ENCODE measurements at places on chromosomes 3 and 15.

DNA sequence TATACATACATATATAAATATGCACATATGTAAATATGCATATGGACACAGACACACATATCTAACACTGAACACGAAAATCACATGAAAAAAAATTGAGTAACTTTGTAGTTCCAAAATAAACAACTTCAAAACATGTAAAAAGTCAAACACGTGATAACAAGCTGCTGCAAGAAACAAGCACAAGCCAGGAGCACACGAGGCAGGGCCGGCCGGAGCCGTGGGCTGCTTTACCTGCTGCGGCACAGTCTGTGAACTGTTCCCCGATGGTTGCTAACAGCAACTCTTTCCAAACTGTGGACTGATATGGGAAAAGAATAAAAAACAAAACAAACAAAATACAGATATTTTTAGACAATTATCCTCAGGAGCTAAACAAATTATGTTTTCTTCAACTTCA lies 31.6 kb downstream of the EIF4E3 start:
- DNase-seq: no peak

DNA sequence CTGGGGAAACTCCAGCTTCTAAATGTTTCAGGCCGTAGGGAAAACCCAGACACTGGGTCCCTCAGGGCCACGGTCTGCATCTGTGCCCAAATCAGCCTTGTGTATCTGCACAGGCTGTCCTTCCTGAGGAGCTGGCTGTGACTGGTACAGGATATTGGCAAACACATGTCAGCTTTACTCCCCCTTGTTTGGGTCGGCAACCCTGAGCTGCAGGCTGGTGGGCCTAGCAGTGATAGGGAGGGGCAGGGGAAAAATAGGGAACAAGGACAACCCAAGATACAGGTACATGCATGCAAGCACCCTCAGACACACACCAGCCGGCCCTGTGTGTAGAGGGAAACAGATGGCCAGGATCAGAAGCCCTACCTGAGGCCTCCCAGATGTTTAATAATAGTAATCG lies 28.7 kb upstream of the HCN4 start:
- DNase-seq: no peak

DNA sequence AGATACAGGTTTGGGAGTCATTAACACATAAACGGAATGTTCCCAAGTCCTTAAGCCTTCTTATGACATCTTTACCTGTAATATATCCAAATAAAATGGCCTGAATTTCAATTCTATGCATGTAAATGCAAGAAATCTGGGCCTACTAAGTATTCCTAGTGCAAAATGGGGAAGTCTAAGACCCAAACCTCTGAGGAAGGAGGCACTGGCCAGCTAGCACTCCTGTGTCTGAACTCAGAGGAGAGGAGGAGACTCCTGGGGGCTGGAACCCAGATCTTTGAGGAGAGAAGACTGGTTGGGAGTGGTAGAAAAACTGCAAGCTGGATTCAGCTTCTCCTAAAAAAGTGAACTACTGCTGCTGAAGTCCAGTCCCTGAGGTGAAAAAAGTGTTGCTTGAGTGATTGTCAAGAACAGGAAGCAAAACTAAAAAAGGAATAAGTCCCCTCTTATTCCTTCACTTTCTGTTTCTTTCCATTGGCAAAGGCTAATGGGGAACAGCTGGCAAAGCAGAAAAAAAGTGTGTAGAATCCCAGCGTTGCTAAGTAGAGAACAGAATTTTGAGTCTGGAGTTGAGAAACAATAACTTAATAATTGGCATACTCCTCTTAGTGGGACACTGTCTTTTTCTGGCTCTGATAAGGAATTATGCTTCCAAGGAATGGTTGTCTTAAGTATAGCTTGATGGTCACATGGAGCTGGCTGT lies 54.8 kb upstream of the ATP2C1 start:
- DNase-seq: no peak

DNA sequence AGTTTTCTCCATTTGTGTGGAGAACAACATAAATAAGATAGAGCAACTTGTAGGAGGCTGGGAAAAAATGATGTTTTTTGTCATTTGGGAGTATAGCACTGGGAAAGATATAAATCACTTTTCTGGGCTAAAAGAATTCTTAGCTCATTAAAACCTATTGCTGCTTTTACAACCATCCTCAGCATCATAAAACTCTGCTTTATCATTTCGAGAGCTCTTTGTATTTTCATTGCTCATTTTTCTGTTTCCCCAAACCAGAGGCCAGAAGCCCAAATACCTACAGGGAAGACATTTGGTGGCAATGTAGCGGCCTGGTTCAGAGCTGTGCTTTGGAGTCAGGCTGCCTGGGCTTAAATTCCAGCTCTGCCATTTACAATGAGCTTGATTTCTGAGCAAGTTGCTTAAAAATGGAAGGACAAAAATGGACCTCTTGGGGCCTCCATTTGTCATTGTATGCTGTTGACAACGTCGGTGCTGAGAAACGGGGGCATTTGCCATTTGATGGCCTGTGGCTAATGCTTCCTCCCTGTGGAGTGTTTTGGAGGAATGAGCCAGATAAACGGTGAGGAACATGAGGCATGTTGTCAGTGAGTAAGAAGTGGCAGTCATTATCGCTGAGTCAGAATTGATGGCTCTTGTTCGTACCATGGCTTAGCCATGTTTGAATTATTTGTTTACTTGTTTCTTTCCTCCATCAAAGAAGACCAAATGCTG lies 260.0 kb downstream of the EBLN2 start:
- DNase-seq: no peak

GRCh38 chr3:140686128-140686527 lies 8.3 kb downstream of the TRIM42 start:
- no peak for DNase-seq

GRCh38 chr3:98784666-98785600 lies 21.8 kb downstream of the ST3GAL6 start:
- no peak for DNase-seq

GRCh38 chr15:78850941-78851755 lies 21.5 kb upstream of the MORF4L1 start:
- no peak for DNase-seq

DNA sequence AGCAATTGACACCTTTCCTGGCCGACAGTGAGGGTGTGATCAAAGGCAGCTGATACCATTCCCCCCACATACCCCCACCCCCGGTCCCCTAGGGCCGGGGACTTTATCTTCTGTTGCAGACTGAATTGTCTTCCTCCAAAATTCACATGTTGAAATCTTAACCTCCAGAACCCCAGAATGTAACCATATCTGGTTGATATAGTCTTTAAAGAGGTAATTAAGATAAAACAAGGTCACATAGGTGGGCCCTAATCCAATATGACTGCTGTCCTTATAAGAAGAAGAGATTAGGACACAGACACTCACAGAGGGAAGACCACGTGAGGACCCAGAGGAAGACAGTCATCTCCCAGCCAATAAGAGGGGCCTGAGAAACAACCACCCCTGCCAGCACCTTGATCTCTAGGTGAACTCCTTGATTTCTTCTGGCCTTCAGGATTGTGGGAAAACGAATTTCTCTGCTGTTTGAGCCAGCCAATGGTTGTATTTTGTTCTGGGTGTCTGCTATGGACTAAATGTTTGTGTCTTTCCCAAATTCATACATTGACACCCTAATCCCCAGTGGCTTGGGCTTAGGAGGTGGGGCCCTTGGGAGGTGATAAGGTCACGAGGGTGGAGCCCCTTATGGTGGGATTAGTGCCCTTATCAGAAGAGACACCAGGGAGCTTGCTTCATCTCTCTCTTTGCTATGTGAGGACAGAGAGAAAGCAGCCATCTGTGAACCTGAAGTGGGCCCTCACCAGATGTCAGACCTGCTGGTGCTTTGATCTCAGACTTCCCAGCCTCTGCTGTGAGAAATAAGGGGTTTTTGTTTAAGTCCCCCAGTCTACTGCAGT lies 144.0 kb downstream of the CHSY1 start:
- DNase-seq: no peak

DNA sequence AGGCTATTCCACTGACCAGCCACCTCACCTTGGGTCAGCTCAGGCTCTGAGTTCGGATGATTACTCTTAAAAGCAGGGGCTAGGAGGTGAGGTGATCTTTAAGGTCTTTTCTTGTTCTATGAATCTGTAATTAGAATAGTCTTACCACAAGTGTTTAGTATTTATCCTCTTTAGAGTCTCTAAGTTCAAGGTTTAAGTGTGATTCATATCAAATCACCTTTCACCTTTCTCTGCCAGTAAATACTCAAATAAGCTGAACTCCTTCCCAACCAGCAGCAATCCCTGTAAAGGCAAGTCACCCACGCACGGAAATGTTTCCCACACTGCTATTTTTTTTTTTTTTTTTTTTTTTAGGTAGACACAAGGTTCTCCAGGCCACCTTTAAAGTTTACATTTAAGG lies 14.5 kb upstream of the TMEM44 start:
- DNase-seq: no peak

GRCh38 chr3:173255555-173255954 lies 114.5 kb upstream of the SPATA16 start:
- DNase-seq: no peak

DNA sequence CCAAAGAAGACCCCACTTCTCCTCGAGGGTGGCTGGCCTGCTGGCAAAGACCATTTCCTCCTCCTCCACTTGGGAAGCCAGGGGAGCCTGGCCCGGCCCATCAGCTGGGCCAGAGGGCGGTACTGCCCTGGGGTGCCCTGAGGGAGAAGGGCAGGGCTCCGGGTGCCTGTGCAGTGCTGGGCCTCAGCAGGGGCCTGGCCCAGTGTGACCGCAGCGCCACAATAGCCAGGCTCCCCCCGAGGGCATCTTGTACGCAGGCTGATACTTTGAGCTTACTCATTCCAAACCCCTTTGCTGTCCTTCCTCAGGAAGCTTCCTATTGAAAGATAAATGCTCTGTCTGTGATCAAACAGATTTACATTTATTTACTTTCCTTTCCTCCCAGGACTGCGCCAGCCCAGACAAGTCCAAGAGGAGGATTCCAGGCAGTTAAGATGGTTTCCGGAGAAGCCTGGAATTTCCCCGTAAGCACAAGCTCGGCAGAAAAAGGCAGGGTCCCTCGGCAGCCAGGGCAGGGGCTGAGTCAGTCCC lies 240.1 kb downstream of the XXYLT1 start:
- no peak for DNase-seq

DNA sequence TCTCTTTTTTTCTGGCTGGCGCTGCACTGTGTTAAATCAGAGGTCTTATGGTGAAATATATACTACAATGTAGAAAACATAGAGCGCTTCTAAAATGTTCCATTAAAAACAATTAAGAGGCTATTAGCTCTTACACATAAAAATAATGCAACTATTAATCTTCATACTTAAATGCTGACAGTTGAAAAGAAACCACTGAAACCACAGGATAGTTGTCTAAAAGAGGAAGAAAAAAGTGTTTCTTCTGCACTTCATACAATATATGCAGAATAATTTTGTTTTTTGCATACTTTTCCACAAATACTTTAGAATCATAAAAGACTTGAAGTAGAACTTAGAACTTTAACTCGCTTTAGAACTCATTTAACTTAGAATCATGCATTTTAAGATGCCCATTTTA lies 170.5 kb downstream of the PYDC2 start:
- no peak for DNase-seq

DNA sequence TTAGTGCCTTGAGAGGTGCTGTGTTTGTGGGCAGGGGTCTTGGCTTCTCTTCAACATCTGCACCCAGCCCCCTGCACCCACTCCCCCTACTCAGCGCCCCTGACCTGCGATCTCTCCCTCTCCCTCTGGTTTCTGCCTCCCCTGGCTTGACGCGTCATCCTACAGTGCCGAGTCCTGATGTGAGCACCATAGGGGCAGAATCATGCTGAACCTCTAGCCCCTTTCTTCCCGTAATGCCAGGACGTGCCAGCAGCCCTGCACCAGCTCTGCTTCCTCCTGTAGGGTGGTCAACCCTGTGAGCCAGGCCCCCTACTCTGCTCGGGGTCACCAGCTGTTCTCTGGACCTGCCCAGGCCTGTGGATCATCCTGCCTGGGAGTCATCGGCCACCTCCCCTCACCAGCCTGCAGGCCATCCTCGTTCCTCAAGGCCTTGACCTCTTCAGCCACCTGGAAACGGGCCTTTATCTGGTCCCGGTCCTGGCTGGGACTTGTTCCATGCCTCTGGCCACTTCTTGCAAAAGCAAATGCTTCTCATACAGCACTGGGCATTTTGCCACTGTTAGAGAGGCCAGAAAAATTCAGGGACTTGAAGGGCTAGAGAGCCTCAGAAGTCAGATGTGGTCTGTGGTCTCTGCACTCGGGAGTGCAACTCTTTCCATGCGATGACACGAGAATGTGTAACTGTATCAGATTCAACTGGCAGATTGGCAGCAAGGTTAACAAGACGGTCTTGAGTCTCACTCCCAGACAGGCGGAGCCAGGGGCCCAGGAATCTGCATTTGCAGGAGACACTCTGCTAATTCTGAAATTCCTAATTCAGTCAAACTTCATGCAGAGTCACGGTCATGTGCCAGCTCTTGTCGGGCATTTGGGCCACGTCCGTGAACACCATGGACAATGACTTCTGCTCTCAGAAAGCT lies 16.7 kb upstream of the KLF15 start:
- DNase-seq: no peak

DNA sequence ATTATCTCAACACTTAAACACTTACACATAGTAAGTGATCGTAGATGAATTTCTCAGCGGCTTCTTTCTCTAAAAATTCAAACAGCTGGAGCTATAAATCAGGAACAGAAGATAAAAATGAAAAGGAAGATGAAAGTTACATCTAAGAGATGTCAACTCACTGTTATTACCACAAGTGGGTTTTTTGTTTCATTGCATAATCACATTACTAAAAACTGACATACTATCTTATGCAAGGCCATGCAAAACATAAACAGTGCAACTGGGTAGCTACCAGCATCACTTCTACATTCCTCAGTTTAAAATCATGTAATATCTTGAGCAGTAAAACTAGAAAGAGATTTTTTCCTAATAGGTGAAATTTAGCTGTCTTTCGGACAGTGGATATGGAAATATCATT lies 14.9 kb downstream of the MINDY4B start:
- no peak for DNase-seq

- no peak for DNase-seq
Measured at GRCh38 chr15:36210426-36210825, 369.0 kb upstream of the CDIN1 start.
